Substantia nigra (tissue), 51 donors: ENCODE measurements at places on chromosomes 11 and 22.

GRCh38 chr11:2273771-2274170 is 3.4 kb upstream of the ASCL2 start:
- DNase-seq: no peak

DNA sequence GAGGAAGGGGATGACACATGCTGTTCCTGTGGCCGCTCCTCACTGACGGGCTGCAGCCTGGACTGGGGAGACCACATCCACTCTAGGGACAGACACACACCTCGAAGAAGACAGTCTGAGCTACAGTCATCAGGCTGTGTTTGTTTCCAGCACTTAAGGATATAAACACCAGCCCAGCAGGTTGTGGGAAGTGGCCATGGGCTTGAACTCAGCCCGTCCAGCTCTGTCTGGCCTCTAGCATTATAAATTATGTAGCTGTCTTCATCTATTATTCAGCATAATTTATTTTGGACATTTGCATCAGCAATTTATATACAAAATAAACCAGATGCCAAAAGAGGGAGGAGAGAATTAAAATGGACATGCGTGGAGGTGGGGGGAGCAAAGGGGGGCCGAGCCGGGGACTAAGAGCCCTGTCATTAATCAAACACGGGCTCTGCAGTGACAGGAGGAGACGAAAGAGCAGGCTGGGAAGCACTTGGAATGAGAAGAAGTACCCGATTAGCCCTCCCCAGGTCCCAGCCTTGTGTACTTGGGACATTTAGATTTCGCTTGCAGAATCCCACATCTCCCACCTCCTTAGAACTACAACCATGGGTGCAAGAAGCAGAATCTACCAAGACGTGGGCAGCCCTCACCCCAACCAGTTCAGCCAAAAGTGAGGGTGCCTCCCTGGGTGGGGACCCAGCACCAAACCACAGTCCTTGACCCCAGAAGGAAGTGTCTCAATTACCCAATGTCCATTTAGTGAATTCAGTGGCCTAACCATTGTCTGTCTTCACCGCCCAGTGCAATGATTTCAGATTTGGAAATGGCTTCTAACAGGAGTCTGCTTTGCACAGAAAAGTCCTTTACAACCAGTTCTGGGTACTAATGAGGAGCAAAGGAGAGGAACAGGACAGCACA is 309.6 kb downstream of the OPCML start:
- no peak for DNase-seq

GRCh38 chr11:34345991-34346480 is 11.8 kb downstream of the ABTB2 start:
- DNase-seq: no peak

- no peak for DNase-seq
These were observed 70.5 kb downstream of the FEZ1 start for GRCh38 chr11:125425601-125426000.

DNA sequence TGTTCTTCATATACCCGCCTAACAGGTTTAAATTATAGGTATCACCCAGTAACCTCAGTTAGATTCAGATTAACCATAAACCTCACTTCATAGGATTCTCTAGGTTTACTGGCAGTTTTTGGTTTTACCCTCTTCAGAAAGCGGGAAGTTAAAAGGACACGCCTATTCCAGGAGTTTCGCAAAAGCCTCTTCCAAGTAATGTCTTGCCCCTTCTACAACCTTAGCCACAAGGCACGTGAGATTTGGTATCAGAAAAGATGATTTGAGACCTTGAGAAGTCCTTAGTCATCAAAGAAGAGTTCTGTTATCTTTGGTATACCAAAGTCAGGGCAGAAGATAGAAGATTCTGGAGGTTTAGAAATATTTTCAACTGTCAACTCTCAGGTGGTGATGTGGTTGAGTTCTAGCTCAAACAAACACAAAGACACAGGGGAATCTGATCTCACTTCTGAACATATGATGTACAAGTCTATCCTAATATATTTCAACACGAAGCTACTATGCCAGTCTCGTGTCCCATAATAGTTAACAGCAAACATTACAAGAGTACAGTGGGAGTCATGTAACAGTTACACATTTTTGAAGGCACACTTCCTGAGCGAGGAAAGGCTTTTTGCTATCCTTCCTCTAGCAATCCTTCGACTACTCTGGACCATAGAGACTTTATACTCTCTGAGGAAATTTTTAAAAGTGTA is 103.5 kb downstream of the USP35 start:
- no peak for DNase-seq

GRCh38 chr11:78993802-78994430 is 419.3 kb upstream of the NARS2 start:
- no peak for DNase-seq

DNA sequence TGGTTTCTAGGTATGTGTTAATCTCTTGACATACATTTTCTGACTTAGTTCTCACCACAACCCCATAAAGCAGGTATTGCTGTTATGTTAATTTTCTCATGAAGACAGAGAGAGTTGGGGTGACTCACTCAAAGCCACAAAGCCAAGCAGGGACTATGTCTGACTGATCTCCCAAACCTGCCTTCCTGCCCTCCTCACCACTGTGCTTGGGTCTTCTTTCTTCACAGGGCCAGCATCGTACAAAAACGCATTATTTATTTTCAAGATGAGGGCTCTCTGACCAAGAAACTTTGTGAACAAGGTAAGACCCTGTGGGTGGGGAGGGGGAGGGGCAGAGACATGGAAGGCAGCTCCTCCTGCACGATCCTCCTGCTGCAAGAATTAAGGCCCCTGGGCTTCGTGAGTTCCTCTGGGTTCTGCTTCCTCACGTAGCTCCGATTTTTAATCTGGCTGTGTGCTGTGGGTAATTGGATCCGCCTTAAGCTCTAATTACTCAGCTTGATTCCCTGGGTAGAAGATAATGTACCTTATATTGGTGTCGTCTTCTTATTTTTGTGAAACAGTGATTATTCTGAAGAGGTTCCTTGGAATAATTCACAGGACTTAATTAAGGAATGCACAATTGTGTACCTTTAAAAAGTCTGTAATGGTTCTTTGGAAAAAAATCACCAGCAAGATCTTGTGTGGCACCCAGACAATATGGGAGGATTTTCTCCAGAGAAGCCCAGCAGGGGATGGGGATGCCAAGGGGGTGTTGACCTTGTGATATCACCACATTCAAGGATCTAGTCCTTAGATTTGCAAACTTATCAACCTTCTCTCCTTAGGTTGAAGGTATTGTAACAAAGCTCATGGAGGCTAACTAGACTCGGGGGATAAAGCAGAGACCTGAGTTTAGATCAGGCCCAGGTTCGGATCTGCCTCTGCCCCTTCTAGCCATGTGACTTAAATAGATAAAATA is 112.9 kb downstream of the SPON1 start:
- DNase-seq: no peak

DNA sequence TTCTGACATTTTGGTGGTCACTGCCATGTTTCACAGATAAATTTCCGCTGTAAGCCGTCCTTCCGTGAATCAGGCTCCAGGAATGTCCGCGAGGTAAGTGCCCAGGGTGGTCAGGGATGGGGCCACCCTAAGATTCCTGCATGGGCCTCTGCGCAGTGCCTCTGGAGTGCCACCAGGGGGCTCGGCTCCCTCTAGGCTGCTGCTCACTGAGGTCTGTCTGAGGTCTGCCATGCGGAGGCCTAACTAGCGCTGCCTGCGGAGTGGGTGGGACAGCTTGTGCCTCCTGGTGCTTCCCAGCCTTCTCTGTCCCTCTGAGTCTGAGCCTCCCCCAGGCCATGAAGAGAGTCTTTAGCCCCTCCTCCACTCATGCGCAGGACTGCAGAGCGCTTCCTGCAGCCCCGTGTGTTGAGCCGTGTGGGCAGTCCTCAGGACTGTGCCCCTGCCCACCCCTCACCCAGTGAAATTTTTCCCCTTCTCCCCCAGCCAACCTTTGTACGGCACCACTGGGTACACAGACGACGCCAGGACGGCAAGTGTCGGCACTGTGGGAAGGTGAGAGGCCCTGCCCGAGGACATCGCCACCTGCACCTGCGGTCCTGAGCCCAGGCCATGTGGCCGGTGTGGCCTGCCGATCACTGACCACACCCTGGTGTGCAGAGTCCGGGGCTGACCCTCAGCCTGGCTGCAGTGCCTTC is 11.9 kb upstream of the MDK start:
- DNase-seq: peak; percentile 14

DNA sequence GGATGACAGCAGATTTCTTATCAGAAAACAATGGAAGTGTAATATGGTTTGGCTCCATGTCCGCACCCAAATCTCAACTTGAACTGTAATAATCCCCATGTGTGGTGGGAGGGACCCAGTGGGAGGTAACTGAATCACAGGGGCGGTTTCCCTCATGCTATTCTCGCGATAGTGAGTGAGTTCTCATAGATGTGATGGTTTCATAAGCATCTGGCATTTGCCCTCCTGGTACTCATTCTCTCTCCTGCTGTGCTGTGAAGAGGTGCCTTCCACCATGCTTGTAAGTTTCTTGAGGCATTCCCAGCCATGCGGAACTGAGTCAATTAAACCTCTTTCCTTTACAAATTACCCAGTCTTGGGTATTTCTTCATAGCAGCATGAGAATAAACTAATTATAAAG is 81.0 kb upstream of the SCUBE2 start:
- DNase-seq: no peak

DNA sequence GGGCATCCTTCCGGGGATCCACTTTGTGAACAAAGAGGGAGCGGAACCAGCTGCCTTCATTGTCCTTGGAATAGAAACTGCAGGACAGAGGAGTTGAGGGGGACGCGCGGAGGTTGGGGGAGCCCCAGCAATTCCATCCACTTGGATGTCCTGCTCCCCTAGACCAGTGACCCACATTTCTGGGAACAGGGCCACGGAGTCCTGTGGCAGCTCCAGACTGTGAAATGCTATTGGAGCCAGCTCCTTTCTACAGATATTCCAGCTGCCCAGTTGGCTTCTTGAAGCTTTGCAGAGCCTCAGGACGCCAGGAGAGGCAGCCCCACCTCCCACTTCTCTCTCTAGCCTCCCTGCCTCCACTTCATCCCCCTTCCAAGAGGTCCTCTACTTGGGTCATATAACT is 10.5 kb downstream of the NIPSNAP1 start:
- peak; percentile 44 for DNase-seq

DNA sequence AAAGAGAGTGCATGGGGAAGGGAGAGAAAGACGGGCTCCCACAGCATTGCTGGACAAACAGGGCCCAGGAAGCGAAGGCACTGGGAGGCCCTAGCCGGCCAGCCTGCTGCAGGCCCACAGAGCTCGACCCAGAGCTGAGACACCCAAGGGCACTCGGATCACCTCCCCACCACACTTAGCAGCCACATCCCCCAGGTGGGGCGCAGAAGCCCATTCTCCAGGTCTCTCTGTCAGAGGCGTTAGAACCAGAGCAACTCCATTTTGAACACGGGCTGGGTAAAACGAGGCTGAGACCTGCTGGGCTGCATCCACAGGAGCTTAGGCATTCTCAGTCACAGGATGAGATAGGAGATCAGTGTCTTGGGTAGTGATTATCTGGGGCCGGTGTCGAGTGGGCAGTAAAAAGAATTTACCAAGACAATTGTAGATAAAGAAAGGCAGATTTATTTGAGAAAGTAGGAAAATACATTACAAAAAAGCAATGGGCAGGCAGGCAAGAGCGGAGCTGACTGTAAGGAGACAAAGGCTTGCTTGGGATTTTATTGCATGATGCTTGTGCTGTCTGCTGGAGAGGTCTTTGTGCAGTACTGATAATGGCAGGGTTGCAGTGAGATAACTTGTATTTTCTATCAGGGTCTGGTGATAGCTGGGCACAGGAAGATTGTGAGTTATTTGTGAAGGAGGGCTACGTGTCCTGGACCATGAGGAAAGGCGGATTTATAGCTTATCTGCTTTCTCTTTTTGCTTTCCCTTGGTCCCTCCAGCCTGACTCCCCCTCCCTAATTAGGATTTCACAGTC is 13.4 kb upstream of the CAPN5 start:
- DNase-seq: no peak

DNA sequence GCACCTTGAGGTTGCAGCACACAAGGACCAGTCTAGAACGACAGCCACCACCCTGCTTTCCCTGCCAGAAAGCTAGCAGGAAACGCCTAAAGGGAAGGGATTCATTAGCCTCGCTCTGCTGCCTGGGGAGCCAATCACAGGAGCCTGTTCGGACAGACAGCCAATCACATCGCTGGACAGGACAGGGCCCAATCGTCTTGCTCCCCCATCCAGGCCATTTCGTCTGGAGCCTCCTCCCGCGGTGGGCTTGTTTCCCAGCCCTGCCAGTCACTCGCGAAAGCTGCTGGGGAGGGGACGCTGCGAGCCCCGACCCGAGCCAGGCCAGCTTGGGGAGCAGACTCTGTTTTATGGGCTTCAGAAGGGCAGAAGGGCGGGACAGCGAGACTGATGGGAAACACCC is 79.8 kb upstream of the NCAM1 start:
- peak; percentile 89 for DNase-seq

GRCh38 chr11:2090172-2091111 is 48.7 kb downstream of the IGF2 start:
- no peak for DNase-seq

- no peak for DNase-seq
These were observed 35.3 kb downstream of the MAP6 start for GRCh38 chr11:75633409-75634066.

DNA sequence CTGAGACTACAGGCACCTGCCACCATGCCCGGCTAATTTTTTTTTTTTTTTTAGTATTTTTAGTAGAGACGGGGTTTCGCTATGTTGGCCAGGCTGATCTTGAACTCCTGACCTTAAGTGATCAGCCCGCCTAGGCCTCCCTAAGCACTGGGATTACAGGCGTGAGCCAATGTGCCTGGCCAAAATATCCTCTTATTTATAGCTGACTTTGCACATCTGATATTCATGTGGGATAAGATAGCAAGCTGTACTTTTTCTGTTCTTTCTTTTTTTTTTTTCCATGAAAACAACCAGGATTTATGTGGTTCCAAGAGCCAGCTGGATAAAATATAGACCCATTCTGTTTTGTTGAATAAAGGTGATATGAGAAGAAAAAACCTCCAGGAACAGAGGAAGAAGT is 12.1 kb upstream of the XBP1 start:
- no peak for DNase-seq

DNA sequence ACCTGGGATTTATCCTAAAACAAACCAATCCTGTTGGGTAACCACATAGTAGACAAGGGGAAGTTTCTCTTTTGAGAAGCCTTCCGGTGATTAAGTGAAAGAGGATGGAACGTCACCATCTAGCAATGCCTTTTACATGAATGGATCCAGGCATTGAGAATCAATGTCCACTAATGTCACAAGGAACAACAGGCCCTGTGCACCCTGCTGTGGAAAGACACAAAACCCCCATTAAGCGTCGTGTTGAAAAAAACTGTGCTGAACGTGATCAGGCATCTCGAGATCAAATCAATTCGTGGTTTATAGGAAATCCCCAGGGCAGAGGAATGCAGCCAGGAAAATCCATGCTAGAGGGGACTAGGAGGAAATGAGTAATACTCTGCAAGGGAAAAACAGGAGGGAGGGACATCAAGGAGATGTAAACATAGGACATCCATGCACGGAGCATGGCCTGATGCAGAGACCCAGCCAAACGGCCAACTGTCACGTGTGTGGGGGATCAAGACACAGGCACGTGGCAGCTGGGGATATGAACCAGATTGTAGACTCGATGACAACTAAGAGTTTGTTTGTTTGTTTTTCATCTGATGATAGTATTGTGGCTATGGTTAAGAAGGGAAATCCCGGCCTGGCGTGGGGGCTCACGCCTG is 38.6 kb upstream of the CARS1 start:
- no peak for DNase-seq
